ENCODE measurements at places on chromosomes 1 and 21.

DNA sequence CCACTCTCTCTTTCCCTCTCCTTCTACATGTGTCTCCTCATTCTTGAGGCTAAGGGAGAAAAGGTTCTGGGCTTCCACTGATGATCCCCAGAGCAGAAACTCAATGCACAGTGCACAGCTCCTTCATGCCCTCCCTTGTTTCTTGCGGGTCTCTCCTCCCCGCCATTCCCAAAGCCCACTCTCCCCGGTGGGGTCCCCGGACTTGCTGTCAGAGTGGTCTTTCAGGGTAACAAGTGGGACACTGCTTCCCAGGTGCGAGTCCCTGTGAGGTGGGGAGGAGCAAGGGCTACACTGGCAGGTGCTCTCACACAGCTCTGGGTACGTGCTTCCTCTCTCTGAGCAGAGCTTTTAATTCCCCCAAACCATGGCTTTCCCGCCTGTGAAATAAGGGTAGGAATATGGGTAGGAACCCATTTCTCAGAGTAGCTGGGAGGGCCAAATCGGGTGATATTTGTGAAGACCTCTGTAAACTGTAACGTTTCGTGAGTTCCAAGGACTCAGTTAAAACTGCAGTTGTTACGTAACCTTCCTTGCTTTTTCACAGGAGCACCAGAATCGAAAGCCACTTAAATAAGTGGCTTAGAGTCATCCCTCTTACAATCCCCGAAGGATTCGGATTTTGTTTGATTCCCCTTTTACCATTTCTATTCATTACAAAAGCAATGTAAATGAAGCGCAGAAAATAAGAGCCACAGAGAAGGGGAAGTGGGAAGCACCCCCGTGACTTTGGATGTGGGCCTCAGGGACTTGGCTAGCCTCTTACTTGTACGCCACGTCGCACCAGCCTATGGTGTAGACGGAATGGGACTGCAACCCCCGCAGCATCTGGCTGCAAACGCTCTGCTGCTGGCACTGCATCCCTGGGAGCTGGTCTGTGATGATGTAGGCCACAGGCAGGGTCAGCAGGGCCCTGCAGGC is 6.2 kb downstream of the PGLYRP3 start:
- DNase-seq = no peak

GRCh38 chr1:202167708-202168415 is 7.5 kb upstream of the PTPN7 start:
- DNase-seq = no peak

DNA sequence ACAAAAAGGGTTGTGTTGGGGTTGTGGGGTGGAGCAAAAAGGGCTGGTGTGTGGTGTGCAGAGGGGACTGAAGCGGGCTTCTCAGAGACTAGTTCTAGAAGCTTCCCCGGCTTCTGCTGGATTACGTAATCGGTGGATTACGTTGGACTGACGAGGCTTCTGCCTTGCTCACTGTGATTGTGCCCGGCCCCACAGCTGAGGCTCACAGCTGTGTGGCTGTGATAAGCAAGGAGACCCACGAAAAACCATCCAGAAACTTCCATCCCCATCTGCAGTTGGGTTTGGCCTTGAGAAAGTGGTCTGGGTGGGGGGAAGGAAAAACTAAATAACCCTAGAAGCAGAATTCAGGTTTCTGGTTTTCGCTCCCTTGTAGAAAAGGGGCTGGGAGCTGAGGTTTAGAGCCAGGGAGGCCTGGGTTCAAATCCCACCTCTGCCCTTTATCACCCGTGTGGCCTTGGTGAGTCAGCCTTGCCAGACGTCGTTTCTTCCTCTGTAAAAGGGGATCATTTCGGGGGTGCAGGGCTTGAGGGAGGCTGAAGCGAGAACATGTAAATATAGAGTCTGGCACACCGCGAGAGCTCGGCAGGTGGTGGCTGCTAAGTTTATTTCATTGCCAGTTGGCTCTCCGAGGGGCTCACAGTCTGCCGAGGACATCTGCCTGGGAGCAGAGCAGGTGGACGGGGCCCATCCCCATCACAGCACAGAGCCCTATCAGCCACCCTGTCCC is 30.4 kb upstream of the DISP3 start:
- DNase-seq = no peak

- DNase-seq = no peak
Measured at GRCh38 chr1:82507011-82507410, 706.3 kb downstream of the ADGRL2 start.

DNA sequence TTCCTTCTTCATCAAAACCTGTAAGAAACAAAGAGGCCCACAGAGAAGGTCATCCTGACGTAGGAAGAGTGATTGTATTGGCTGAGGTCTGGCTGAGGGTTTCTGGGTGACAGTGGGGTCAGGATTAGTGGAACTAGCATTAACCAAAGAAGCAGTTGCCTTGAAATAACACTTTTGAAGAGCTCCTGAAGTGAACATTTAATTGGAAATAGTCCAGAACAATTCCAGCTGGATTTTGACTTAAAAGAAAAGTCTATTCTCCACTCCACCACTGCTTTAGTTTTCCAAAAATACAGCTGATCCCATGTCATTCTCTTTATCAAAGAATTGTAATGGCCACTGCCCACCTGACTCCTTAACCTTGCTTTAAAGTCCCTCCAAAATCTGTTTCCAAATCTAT is 27.7 kb downstream of the CASQ2 start:
- DNase-seq = no peak

DNA sequence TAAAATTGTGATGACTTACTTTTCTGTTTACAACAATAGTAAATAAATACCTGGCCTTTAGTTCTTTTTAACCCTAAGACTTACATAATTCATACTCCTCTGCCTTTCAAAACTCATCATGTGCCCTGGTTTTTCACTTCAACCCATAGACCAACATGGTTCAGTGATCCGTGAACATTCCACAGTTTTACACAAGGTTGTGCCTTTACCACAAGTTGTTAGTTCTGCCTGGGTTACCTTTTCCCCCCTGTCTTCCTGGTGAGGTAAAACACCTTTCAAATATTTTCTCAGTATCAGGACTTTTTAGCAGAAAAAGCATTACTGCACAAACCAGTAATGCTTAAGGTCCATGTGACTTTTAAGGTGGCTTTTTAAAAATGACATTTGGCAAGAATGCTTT is 1466.4 kb downstream of the PLA2G4A start:
- DNase-seq = no peak

DNA sequence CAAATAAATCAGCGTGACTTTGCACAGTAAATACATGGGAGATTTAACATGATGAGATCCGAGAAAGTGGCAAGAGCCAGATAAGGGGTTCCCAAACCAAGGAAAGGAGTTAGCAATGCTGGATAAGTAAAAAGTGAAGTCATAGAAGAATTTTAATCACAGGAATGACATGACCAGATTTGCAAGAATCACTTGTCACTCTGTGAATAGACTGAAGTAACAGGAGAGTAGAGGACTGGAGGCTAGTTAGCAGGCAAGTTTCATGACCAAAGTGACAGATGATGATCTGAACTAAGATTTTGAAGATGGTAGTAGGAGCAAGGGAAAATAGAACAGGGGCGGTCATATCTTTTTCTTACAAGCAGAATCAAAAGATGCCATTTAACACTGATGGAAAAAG is 8.4 kb downstream of the CFH start:
- DNase-seq = no peak

GRCh38 chr1:31346785-31347184 is 26.1 kb downstream of the FABP3 start:
- no peak for DNase-seq

DNA sequence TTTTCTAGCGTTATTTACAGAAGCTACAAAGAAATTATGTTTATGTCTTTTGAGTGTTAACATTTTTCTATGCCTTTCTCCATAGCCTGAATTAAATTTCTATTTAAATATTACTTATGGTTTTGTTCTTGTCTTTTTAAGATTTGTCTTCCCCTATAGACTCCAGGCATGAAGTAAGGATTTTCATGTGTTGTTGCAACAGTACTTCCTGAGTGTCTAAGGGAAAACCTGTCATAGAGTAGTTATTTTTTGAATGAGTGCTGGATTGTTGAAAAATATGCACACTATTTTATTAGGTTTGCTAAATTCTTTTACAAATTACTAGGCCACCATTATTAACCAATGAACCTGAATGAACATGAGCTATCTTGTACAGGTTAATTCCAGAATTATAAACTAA is 27.1 kb downstream of the SAMSN1 start:
- DNase-seq = no peak

DNA sequence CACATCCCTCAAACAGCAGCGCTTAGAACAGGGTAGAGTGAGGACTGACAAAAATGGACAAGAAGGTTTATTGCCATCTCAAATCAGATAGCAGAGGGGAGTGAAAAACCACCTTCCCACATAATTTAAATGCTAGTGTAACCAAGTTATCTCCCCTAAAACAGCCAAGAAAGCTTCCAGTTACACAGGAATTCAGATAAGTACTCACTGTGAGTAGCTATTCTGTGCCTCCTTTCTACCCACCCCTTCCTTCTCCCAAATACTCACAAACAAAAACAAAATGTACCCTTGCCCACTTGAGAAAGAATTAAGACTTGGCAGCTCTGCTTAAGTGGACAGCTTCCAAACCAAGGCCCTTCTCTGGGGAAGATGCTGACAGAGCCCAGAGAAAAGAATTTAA is 9.1 kb downstream of the OTUD7B start:
- DNase-seq = no peak

GRCh38 chr1:240888039-240888786 is 276.3 kb upstream of the GREM2 start:
- DNase-seq = no peak

DNA sequence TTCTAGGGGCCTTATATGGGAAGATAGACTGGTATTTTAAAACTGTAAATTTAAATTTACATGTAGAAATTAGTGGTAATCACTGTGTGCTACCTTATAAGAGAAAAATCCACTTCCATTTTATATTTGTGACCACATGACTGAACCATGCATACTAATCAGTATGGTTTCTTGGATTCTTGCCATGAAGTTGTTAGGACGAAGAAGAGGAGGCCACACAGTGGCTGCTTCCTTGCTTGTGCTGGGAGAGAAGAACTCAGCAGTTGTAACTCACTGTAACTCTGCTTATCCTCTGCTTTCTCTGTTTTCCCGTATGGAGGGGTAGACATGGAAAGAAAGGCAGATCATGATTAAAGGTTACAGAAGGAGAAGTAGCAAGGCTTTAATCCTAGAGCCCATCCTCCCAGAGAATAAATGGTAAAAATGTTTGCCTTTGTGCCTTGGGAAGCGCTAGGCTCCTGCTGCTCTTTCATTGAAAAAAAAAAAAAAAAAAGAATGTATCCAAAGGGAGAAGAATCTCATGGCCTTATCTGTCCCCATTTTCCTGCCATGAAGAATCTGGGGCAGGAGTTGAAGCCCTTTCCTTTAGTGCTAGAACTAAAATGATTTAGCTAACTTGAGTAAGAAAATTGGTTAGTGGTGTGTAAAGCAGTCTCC is 32.4 kb downstream of the KCTD3 start:
- DNase-seq = no peak

GRCh38 chr1:184194236-184194635 is 142.7 kb downstream of the TSEN15 start:
- no peak for DNase-seq

GRCh38 chr1:165173818-165174217 is 182.7 kb downstream of the LMX1A start:
- DNase-seq = no peak

- no peak for DNase-seq
Measured at GRCh38 chr1:101748077-101748476, 248.6 kb downstream of the OLFM3 start.

DNA sequence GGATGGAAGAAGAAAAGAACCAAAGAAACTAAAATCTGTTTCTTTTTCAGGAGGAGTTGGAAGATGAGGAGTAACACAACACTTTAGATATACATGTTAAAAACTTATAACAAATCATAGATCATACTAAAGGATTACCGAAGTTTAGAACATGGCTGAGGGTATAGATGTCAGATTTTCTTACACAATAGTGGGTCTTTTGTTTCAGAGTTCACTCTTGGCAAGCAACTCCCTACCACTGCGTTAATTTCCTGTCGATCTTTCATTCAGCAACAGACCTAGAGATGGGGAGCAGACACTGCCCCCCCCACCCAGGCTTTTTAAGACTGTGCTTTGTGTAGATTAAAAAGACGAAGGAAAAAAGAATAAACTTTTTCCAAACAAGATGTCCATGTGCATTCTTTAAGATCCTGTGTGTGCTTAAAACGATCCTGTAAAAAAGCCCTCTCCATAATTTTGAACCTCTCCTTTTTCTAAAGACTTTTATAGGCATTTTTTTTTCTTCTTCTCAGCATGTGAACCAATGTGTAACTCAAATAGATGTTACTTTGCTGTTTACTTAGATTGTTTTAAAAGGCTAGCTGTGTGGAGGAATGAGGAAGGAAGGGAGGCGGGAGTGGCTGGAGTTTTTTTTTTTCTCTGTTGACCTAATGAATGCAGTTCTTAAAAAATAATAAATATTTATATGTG is 50.4 kb downstream of the NFIA start:
- no peak for DNase-seq

DNA sequence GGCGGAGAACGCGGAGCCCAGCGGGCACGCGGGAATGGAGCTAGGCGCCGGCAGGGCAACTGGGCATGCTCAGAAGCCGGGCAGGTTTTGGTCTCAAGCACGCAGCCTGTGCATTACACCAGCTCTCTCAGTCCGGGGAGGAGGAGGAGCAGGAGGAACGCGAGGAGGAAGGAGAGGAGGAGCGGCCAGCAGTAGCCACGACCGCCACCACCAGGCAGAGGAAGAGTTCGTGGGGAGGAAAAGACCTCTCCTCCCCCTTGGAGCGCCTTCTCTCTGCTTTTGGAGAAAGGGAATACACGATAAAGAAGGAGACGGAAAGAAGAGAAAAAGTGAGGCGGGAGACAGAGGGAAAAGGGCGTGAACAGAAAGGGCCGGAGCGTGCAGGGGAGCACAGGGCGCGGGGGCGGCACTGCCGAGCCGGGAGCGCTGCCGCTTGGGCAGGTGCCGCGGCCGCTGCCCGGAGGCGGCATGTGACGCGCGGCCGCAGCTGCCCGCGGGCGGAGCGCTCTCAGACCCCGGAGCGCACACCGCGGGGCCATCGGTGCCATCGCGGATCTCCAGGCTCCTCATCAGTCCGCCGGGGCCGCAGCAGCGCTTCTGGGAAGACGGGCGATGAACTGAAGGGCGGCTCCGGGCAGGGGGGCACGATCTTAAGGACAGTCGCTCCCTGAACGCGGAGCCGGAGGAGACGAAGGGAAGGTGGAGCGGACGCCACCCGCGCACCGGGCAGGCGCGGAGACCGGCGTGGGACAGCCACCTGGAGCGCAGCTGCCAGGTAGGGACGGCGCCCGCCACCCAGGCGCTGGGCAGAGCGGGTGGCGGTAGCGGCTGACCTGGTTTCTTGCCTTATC is at the start of gene CHRM3:
TSS of gene CHRM3 (plus strand) at position 116 of the 851 bp plus-strand sequence. CDS start 520,884 bp downstream, outside the sequence.
- no peak for DNase-seq

DNA sequence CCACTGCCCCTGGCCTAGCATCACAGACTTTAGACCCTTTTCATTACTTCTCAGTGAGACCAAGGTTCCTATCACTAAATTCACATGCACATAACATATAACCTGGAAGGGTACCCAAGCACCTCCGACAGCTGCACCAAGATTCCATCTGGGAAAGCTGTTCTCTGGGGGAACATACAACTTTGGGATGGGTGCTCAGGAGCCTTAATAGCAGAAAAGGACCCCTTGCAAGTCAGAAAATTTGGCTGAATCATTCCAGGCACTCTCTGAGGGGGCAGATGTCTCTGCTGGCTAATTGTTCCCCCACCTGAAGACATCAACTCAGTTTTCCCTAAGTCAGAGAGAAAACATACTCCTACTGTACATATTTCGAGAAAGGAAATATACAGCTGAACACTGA is 41.3 kb upstream of the PSEN2 start:
- DNase-seq = no peak

- no peak for DNase-seq
Measured at GRCh38 chr1:14567056-14567455, 31.4 kb upstream of the KAZN start.
